CD8-positive, alpha-beta memory T cell (primary cell): ENCODE measurements at places on chromosomes 11 and 22. TPM values are rescaled to one million over a fixed set of nuclear protein-coding genes. Genes with fewer than 3 reads are reported as not detected.

ACRV1 gene
- not detected for total RNA-seq

DNA sequence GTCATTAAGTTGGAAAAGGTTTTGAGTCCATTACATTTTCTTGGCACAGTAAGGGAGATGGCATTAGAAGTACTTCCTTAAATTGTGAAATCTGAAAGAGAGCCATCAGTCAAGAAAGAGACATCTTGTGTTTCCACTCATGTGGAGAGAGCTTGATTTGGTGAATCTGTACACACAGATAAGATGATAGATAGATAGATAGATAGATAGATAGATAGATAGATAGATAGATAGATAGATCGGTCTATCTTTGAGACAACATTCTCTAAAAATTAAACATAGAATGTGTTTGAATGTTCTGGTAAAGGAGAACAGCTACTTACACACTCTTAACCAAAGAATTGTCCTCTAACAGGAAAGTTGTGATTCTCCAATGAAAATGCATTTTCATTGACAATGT is 76.2 kb downstream of the TTC17 start:
- H3K36me3 ChIP-seq = peaks cover 10% of the 10 kb centered on the region
- no peaks in the 10 kb centered on the region for H3K27me3 ChIP-seq
- no peaks in the 10 kb centered on the region for H3K4me1 ChIP-seq
- no peak overlapping the region for H3K4me3 ChIP-seq
- H3K27ac ChIP-seq = no peak overlapping the region

DNA sequence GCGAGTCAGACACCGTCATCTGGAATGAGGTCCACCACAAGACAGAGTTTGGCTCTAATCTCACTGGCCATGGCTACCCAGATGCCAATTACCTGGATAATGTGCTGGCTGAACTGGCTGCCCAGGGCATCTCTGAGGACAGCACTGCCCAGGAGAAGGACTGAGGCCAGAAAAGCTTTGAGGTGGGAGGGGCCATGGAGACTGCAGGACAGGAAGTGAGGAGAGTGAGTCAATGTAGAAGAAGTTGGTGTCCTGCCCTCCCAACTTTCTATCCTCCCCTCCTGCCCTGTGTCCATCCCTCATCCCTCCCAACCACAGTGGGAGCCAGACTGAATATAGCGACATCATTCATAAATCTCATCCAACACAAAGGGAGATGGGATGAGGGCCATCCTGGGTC is 8.0 kb downstream of the MPEG1 start:
- H3K27ac ChIP-seq = no peak overlapping the region
- H3K4me1 ChIP-seq = peaks cover 15% of the 10 kb centered on the region
- H3K4me3 ChIP-seq = no peak overlapping the region
- H3K36me3 ChIP-seq = no peaks in the 10 kb centered on the region
- H3K27me3 ChIP-seq = no peaks in the 10 kb centered on the region

SPA17 gene
- 3.9 TPM for total RNA-seq

DNA sequence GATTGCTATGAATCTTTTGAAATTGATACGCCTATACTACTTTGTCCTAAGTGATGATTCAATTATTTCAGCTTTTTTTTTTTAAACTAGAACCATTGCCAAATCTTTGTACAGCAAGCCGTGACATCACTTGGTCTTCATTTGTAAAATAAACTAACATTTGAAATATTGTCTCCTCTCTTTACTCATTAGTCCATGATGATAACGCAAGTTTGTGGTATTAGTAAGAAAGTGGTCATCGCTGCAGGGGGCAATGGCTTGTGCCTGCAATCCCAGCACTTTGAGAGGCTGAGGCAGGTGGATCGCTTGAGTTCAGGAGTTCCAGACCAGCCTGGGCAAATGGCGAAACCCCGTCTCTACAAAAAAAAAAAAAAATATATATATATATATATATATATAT is 12.9 kb upstream of the ARHGAP42 start:
- H3K36me3 ChIP-seq = no peaks in the 10 kb centered on the region
- H3K27ac ChIP-seq = no peak overlapping the region
- H3K27me3 ChIP-seq = no peaks in the 10 kb centered on the region
- no peak for DNase-seq
- H3K4me1 ChIP-seq = no peaks in the 10 kb centered on the region

SLC5A4 gene
- total RNA-seq = not detected

MS4A1 gene
- total RNA-seq = 0.70 TPM

PLAAT2 gene
- total RNA-seq = 0.31 TPM

DNA sequence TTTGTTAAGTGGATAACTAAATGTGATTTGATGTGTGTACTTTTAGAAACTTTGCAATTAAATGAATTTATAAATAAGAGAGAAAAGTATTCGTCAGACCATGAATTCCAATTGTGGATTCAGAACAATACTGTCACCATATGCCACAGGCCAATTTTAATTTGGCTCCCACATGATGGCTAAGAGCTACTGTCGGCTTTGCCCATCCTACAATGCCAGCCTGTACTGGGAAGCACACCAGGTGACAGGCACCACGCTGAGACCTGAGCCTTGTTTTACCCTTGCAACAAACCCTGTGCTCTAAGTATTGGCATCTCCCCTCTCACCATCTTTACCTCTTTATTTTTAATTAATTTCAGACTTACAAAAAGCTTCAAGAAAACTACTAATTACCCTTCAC is 14.0 kb downstream of the RAB30 start:
- no peak overlapping the region for H3K4me3 ChIP-seq
- no peak for DNase-seq
- no peaks in the 10 kb centered on the region for H3K27me3 ChIP-seq
- H3K4me1 ChIP-seq = peaks cover 18% of the 10 kb centered on the region
- H3K27ac ChIP-seq = no peak overlapping the region
